Occipital lobe (tissue), 3 donors: ENCODE measurements at places on chromosomes 2 and 18. TPM values are rescaled to one million over a fixed set of nuclear protein-coding genes. Genes with fewer than 3 reads are reported as not detected.

GRCh38 chr2:200456567-200456966 is 53.3 kb downstream of the KCTD18 start:
- no peak for DNase-seq

- no peak for DNase-seq
These were observed 38.5 kb downstream of the NTSR2 start for GRCh38 chr2:11631462-11631861.

- no peak for DNase-seq
These were observed 26.9 kb upstream of the FAHD2A start for GRCh38 chr2:95375532-95376150.

- DNase-seq, result no peak
These were observed 319.3 kb upstream of the MMADHC start for GRCh38 chr2:149906886-149907285.

DNA sequence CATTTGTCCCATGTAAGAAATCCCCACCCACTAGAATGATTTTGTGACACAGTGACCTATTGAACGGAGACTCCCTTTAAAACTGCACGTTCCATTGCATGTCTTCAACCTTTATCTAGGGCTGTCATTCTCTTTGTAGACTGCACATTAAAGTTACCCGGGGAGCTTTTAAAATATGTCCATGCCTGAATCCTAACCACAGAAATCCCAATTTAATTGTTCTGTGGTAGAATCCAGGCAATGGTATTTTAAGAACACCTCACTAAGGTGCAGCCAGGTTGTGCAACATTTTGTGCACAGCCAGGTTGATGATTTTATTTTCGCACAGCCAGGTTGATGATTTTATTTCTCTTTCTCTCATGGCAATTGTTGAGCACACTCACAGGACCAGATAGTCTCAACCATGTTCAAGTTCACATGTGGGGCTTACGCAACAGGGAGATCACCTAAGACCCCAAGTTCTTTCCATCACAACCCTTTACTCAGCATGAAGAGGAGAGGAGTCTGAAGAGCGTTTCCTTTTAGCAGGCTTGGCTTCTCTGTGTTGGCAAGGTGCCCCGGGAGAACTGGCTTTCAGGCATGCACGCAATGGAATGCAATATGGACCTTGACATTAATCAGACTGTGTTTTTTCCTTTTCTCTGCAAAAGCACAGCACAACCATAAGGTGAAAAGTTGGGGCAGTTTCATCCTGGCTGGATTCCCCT is 467.3 kb upstream of the ETAA1 start:
- DNase-seq, result no peak

DNA sequence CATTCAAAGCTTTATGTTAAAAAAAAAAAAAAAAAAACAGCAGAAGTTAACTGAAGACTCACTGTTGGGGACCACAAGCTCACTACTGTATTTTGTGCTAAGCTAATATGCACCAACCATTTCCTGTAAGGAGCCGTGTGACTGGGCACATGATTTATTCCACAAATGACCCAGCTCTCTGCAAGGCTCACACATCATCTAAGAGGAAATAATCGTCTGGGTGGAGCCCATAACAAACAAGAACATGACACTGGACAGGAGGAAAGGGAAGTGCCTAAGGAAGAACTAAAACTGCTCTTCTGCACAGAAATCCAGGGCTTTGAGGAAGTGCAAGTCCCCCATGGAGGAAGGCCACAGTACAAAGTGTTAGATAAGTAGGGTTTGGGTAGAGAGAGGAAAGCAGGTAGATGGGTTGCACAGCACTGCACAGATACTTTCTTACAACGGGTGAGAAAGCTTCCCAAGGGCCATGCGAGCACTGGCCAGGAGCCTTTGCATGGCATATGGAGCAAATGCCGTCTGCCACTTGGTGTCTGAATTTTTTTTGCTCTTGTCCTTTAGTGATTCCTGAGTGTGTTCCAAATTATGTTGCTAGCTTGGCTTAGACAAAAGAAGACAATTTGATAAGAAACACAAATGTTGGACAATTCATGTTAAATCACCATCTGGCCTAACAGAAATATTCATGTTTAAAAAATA is 24.4 kb downstream of the NFE2L2 start:
- peak; percentile 16 for DNase-seq

DNA sequence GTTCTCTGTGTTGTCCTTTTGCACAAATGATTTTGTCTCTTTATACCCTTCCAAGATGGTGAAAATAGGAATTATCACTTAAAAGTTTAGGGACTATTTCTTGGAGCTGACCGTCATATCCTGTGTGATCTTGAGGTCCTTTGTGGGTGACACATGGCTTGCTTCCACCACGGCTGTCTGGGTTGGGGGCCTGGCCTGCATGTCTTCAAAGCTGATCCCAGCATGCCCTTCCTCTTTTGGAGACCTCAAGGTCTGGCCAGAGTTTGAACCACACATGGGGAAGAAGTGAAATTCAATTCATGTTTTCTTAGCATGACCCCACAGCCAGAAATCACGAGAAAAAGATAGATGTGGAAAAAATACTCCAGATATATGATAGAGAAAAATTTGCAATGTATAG is 14.0 kb downstream of the SFTPB start:
- no peak for DNase-seq

IGFBP2 gene
- 213 TPM for total RNA-seq

RIT2 gene
- 21.8 TPM for total RNA-seq
